Naive thymus-derived CD4-positive, alpha-beta T cell (primary cell): ENCODE measurements at places on chromosomes 5 and 9. TPM values are rescaled to one million over a fixed set of nuclear protein-coding genes. Genes with fewer than 3 reads are reported as not detected.

The BBLN gene
- total RNA-seq: 42.7 TPM

DNA sequence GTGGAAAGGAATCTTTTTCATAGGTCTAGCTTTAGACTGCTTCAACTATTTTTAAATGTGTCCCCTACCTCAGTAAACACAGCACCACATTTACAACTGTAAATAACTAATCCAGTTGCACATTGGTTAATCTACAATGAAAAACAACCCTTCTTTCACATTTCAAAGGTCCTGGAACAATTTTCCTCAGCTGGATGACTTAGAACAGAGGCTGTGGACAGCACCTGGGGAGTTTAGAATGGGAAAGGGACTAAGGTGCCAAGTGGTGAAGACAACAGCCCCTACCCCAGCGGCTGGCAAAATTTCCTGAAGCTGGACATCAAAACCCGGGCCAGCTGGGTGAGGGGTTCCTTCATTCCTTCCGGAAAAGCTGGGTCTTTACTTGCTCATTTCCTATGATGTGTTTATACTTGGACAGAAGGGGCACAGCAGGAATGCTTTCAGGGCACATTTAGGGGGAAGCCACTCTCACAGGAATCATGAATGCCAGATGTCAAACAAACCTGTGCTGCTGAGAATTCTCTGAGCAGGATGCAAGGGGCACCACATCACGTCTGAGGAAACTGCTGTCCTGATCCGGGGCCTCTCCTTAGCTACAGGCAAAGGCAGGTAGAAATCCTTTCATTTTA is 158.3 kb downstream of the NR2F1-AS1 start:
- no peak for DNase-seq

DNA sequence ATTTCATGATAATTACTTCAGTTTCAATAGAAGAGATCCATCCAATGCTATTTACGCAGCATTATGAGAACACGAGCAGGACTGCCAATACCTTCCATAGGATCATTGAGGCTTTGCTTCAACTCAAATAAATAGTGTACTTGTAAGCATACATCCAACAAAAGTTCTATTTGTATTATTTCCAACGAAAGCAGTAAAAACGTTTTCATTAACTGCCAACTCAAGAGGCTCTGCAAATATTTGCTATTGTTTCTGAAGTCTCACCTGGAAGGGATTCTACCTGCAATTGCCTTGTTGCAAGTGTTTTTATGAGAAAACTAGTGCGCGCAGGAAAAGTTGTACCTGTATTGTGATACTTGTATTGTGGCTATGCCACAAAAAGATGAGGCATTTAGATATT is 11.0 kb upstream of the GNPDA1 start:
- no peak for DNase-seq

DNA sequence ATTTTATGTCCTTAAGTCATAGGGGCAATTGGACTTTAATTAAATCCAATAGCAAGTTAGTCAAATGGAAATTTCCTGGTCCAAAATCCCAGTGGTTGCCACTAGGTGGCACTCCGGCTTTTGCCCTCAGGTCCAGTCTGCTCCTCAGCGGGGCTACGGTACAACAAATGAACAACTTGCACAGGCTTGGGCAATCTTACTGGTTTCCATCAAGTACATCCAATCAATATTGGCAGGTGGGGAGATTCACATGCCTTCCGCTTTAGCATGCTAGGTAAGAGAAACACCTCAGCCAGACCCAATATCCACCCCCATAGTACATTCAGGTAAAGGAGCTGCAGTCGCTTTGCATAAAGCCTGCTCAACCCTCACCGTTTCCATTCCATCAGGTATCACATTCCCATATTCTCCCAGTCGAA is 6.3 kb upstream of the MXD3 start:
- DNase-seq: peak; percentile 73

DNA sequence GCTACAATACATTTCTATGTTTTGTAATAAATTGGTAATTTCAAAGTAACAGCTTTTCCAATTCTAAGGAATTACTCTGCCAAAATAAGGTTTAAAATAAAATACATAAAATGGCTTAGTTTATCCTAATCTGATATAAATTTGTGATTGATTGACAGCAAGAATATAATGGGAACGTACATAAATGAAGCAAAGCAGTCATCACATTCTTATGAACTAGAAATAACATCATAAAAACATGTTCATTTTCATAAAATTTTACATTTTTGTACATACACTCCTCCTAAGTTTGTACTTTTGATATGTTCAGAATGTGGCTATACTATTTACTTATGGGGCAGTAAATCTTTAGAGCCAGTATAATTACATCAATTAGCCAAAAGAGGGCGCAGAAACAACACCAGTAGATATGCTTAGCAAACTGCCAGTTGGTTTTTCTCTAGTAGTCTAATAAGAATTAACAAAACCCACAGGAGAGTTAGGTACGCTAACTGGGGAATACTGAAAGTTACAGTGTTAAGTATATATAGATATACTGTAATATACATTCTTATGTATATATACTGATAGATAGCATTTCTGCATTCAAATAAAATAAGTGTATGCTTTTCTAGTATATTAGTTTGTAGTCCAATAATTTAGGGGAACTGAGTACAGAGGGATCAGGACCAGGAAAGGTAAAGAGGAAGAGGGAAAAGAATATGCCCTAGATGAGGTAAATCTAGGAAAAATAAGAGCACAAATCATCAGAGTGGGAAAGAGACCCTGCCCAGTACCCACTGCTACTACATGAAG is 76.8 kb downstream of the ZDHHC21 start:
- no peak for DNase-seq

The ZCCHC10 gene
- 16.0 TPM for total RNA-seq

DNA sequence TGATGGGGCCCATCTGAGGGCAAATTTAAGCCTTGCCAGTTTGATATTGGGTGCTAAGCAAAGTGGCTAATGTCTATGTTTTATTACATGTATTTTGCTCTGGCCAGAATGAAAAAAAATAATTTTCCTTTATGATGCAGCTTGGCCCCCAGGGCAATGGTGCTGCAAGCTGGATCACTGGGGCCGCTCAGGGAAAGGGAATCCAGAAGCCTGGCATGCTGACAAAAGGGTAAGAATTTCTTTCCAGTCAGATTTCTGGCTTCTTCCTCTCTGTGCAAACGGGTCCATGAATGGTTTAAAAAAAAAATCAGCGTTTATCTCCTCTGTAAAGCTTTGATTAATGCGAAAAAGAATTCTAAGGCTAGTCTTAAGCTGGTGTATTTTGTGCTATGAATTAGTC is 138.4 kb downstream of the MAPKAP1 start:
- DNase-seq: no peak

The TMC1 gene
- not detected for total RNA-seq

- no peak for DNase-seq
Measured at GRCh38 chr5:72441094-72441723, 66.0 kb downstream of the ZNF366 start.
